ENCODE measurements at places on chromosomes 3 and 15. TPM values are rescaled to one million over a fixed set of nuclear protein-coding genes. Genes with fewer than 3 reads are reported as not detected.

DNA sequence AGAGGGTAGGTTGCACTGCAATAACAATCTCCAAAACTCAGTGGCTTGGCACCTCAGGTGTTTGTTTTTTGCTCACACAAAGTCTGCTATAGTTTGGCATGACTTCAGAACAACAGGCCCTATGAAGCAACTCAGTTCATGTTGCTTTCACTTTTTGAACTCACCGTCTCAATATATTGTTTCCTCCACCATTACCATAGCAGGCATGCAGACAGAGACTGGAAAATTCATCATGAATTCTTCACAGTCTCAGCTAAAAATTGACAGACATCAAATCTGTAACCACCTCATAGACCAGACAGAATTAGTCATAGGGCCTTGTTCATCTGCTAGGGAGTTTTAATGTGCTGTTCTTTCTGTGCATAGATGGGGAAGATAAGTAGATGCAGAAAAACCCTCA, 161.4 kb upstream of the POU1F1 start:
- H3K36me3 ChIP-seq = no peaks in the 10 kb centered on the region
- H3K4me1 ChIP-seq = peaks cover 36% of the 10 kb centered on the region
- DNase-seq = no peak
- H3K4me3 ChIP-seq = no peak overlapping the region

DNA sequence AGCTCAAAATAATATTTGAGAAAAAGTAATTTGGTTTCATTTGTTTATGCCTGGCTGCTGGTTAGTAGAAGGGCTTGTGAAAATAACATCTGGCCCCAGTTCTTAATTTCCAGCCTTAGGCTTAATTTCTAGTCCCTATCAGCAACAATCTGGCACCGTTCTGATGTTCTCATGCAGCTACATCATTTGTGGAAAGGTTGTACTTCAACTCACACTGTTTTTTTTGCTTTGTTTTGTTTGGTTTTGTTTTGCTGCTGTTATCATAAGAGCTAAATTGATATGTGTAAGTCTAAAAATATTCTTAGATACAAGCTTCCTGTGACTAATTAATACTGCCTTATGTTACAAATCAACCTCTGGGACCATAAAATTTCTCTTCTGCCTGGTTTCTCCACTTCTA, 8.9 kb downstream of the CPA3 start:
- no peaks in the 10 kb centered on the region for H3K27me3 ChIP-seq
- H3K4me3 ChIP-seq = no peak overlapping the region
- H3K36me3 ChIP-seq = no peaks in the 10 kb centered on the region
- peaks cover 10% of the 10 kb centered on the region for H3K4me1 ChIP-seq
- DNase-seq = no peak
- H3K27ac ChIP-seq = no peak overlapping the region

DNA sequence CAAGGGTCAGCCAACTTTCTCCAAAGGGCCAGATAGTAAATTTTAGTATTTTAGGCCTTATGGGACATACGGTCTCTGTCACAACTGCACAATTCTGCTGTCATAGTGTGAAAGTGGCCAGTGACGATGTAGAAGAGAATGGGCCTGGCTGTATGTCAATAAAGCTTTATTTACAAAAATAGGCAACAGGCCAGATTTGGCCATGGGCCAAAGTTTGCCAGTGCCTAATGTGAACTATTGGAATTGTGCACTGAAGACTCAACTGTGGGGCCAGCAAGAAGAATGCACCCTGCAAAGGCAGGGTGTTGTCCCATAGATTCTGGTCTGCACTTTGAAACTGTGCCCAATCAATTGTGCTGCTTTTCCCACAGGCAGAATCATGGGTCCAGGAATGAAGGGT, 69.4 kb upstream of the PRR23E start:
- no peak overlapping the region for H3K27ac ChIP-seq
- H3K36me3 ChIP-seq = no peaks in the 10 kb centered on the region
- no peak for DNase-seq
- peaks cover 94% of the 10 kb centered on the region for H3K27me3 ChIP-seq
- no peak overlapping the region for H3K4me3 ChIP-seq

DNA sequence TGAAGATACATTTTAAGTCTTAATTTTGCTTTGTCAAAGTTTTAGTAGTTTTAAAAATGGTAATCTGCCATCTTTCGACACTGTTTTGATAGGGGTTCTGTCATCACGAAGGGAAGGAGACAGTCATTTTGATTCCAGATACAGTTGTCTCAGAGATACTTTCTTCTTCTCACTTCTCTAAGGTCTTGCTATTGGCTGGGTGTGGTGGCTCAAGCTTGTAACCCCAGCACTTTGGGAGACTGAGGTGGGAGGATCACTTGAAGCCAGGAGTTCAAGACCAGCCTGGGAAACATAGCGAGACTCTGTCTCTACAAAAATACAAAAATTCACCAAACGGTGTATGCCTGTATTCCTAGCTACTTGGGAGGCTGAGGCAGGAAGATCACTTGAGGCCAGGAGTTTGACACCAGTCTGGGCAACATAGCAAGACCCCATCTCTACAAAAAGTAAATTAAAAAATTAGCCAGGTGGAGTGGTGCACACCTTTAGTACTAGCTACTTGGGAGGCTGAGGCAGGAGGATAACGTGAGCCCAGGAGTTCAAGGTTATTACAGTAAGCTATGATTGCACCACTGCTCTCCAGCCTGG, 3.3 kb downstream of the RAB8B start:
- no peak for DNase-seq
- H3K4me3 ChIP-seq = no peak overlapping the region
- peaks cover 7% of the 10 kb centered on the region for H3K27me3 ChIP-seq
- H3K27ac ChIP-seq = no peak overlapping the region
- peaks cover 20% of the 10 kb centered on the region for H3K4me1 ChIP-seq
- H3K36me3 ChIP-seq = peaks cover 19% of the 10 kb centered on the region

GRCh38 chr3:126887686-126888085, 95.2 kb upstream of the PLXNA1 start:
- H3K4me3 ChIP-seq = no peak overlapping the region
- no peaks in the 10 kb centered on the region for H3K27me3 ChIP-seq
- no peak overlapping the region for H3K27ac ChIP-seq
- no peak for DNase-seq
- H3K36me3 ChIP-seq = no peaks in the 10 kb centered on the region
- no peaks in the 10 kb centered on the region for H3K4me1 ChIP-seq

Gene SAMD7
- not detected for total RNA-seq

DNA sequence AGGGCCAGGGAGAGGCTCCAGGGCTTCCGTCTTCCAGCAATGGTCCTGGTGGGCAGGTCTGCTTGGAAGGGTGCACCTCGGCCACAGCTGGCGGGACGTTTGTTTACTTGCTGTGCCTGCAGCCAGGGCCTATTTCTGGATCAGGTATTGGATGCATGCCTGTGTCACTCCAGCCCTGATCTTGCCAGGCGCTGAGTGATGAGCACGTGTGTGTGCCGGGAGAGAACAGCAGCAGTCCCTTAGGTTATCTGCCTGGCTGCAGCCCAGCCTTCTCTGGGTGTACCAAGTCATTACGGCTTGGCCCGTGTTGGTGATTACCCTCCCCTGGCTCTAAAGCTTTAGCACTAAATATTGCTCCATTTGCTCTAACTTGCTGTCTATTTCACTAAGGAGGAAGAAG, 14.9 kb downstream of the CCDC32 start:
- no peaks in the 10 kb centered on the region for H3K27me3 ChIP-seq
- no peak overlapping the region for H3K4me3 ChIP-seq
- no peaks in the 10 kb centered on the region for H3K4me1 ChIP-seq
- no peak for DNase-seq
- H3K36me3 ChIP-seq = no peaks in the 10 kb centered on the region
- no peak overlapping the region for H3K27ac ChIP-seq

Measured in Calu3 (cell line).